A673 (cell line): ENCODE measurements at places on chromosomes 13 and 19. TPM values are rescaled to one million over a fixed set of nuclear protein-coding genes. Genes with fewer than 3 reads are reported as not detected.

GRCh38 chr19:46860125-46860845 is 512 bp upstream of the ARHGAP35 start:
- DNase-seq = peak; percentile 100

DNA sequence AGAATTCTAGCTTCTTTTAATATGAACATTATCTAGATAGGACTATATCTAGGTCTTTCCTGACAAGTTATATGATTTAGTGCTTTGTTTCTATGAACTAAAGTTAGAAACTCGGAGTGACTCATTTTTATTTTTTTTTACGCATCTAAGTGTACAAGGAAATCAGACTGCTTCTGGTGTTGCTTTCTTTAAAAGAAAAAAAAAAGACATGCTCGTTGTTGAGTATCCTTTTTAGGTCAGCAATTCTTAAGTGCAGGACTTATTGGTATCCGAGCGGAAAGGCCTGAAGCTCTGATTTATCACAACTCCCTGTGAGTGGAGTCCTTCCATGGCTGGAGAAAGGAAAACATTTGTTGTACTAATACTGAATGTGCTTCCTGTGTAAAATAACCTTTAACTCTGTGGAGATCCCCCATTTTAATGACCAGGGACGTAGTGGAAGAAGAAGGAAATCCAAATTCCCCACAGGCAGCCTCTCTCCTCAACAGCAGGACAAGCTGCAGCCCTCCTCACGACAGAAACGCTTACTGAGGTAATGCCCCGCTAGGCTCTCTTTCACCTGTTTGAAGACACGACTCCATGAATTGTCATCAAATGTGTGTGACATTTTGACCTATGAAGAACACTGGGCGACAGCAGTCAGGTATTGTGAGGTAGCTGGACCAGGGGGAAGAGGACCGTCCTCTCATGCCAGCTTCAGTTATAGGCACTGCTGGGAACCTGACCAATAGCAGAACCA is 17.9 kb upstream of the POMP start:
- no peak for DNase-seq

GRCh38 chr19:54335164-54335563 is 3.8 kb downstream of the LILRA4 start:
- no peak for DNase-seq

DNA sequence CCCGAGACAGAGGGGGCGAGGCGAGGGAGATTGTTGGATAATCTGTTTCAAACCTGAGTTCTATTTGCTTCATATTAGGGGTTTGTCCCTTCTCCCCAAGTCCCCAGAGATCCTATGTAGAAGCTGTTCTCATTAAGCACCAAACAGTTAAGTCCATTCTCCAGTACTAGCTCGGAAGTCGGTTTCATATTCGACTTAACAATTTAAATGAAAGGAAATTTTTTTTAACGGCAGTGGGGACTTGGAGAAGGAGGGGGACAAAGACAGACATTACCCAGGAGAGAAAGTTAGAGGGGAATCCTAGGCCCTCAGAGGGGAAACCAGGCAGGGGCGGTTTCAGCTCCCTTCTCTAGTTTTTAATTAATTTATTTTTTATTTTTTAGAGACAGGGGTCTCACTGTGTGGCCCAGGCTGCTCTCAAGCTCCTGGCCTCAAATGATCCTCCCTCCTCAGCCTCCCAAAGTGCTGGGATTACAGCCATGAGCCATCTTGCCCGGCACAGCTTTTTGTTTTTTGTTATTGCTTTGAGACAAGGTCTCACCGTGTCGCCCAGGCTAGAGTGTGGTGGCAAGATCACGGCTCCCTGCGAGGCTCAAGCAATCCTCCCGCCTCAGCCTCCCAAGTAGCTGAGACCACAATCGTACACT is 13.7 kb upstream of the TLE2 start:
- peak; percentile 61 for DNase-seq

DNA sequence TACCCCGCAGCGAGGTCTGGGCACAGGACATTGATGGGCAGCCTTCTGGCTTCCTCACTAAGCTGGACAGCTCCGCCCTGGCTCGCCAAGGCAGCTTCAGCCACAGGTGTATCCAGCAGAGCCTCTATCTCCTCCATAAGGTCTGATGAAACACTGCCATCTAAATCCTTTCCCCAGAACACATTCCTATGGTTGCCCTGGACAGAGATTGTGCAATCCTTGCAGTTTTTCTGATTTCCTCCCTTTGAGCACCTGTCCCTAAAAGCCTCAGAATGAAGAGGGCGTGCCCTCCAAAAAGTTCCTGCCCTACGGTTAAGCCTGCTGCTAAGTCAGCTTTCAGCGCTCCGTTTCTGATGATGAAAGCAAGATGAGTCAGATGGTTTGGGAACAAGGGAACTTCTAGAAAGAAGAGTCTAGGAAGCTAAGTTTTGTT is 21.0 kb downstream of the CLEC4M start:
- DNase-seq = no peak

DNA sequence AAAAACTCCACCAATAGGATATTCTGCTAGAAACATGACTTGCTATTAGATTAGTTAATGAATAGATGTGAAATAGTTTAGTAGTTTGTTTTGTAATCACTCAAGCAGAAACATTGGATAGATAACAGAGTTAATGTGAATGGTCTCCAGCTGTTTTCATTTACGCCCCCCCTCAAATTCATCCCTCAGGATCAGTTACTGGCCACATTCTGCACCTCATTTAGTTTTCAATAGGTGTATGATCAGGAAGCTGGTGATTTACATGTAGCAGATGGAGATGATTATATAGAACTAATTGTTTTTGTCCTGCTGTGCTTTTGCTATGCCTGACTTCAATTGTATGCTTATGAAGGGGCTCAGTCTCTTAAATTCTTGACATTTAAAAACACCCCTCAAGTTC is 759.0 kb downstream of the SLITRK6 start:
- peak; percentile 54 for DNase-seq

GRCh38 chr13:83223546-83223945 is 658.7 kb downstream of the SLITRK1 start:
- no peak for DNase-seq

DNA sequence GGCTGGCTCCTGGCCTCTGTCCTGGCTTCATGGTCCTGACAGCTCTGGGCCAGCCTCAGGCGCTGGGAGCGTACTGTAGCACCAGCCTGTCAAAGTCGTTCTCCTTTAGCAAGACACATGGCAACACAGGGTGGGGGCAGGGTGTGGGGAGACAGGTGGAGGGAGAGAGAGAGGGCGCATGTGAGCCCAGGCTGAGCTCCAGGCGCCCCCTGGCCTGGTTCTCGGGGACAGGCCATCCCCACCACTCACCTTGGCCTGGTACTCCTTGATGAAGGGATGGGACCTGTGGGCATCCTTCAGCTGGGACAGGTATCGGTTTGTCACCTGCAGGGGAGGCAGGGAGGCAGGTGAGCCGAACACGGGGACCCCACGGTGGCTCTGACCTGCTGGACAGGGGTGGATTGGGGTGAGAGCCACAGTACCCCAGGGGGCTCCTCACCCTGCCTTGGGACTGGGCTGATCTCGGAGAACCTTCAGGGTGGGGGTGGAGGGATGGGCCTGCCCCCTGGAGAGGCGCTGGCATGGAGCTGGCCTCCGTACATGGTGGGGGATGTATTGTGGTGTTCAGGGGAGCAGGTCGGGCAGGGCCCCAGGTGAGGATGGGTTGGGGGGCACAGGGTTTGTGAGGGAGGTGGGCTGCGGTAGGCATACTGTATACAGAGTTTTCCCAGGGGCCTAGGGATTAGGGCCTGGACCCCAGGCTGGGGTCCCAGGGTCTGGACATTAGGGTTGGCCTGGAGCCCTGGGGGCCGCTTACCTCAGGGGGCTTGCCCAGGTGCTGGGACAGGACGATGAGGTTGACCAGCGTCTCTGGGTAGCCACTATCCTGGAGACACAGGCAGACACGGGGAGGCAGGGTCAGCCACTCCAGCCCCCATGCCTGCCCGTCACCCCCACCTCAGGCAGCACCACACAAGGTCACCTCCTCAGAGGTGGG is 3.9 kb upstream of the CERS1 start:
- DNase-seq = no peak

- peak; percentile 84 for DNase-seq
Observed at GRCh38 chr13:75326173-75327134, 155.5 kb downstream of the TBC1D4 start.

DNA sequence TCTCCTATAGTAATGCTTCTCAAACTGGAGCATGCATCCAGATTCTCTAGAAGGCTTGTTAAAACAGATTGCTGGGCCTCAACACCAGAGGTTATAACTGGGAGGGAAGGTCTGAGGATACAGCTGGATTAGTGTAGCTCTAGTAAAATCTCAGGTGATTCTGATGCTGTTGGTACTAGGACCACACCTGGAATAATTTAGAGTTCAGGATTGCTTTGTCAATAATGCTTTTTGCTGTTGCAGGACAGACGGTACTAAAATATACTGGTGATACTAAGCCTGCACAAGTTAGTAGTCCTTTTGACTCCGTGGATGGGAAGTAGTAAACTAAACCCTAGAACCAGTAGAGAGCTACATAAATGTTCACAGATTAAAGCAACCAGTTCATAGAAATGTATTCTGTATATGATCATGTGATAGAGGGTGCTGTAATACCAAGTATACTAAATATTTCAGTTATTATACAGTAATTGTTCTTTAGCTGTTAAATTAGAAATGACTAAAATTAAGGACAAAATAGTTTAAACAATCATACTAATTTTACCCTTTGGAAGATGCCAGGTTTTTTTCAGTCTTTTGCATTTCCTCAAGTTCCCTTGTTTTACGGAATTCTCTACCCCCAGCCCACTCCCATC is 258.2 kb upstream of the STARD13 start:
- DNase-seq = peak; percentile 38

- DNase-seq = peak; percentile 28
Observed at GRCh38 chr13:41563341-41563983, 106.1 kb downstream of the RGCC start.

The CAPN12 gene
- 0.69 and 0.96 TPM in 2 replicates for total RNA-seq

The DLL3 gene
- total RNA-seq = 0.69 and 0.96 TPM in 2 replicates

The MISP3 gene
- 0.26 and 0.61 TPM in 2 replicates for total RNA-seq

The INSR gene
- 12.9 and 15.5 TPM in 2 replicates for total RNA-seq

The SLC10A2 gene
- total RNA-seq = not detected in 2 replicates

The ICAM3 gene
- total RNA-seq = 2.6 and 3.2 TPM in 2 replicates

The ZNF763 gene
- total RNA-seq = 0.24 TPM in 1 of 2 replicates, not detected in the other
